ENCODE measurements at places on chromosomes 2 and 18. TPM values are rescaled to one million over a fixed set of nuclear protein-coding genes. Genes with fewer than 3 reads are reported as not detected.

DNA sequence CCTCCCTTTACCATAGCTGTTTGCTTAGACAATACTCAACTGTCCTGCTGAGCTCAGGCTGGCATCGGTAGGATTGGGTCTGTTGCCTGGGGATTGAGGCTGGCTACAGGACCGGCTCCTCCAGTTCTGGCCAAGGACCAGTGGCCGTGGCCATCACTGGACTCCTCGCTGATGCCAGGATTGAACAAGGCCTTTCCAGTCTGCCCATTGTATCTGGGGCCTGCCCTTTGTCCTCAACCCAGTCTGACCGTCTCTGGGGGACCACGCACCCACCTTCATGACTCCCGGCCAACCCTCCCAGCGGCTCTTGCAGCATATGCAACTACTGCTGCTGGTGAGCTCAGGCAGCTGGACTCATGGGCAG lies 28.7 kb downstream of the SH2D6 start:
- peaks cover 9% of the 10 kb centered on the region for H3K4me1 ChIP-seq
- H3K27me3 ChIP-seq = no peaks in the 10 kb centered on the region
- H3K36me3 ChIP-seq = peaks cover 4% of the 10 kb centered on the region
- no peak overlapping the region for H3K27ac ChIP-seq
- DNase-seq = no peak

DNA sequence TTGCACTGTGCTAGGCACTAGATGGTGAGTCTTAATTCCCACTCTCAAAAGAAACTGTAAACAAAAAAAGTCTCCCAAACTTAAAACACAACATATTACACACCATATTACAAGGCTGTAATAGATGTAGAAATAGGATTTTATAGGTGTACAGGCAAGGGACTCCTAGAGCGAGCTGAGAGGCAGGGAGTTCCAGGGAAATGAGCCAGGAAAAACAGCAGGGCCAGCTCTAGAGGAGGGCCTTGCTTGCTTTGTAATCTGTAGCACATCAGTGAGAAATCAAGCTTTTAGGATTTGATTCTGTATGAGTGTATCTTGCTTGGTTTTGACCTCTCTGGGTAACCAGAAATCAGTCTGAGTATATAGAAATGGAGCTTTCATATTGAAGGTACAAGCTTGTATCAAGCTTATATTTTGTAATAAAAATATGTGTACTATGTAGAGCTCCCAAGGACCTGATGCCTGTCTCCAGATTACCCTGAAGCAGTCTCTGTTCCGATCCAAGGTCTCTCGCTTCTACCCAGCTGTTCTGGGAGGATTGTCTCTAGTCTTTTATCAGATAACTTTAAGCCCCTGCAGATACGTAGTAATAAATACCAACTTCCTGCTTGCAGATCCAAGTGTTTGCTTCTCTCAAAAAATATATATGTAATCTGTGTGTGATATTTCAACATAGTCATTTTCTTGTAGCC lies 73.0 kb downstream of the MYO1B start:
- H3K27ac ChIP-seq = no peak overlapping the region
- peaks cover 14% of the 10 kb centered on the region for H3K4me1 ChIP-seq
- H3K27me3 ChIP-seq = peaks cover 30% of the 10 kb centered on the region
- no peaks in the 10 kb centered on the region for H3K36me3 ChIP-seq
- H3K4me3 ChIP-seq = no peak overlapping the region
- no peak for DNase-seq

DNA sequence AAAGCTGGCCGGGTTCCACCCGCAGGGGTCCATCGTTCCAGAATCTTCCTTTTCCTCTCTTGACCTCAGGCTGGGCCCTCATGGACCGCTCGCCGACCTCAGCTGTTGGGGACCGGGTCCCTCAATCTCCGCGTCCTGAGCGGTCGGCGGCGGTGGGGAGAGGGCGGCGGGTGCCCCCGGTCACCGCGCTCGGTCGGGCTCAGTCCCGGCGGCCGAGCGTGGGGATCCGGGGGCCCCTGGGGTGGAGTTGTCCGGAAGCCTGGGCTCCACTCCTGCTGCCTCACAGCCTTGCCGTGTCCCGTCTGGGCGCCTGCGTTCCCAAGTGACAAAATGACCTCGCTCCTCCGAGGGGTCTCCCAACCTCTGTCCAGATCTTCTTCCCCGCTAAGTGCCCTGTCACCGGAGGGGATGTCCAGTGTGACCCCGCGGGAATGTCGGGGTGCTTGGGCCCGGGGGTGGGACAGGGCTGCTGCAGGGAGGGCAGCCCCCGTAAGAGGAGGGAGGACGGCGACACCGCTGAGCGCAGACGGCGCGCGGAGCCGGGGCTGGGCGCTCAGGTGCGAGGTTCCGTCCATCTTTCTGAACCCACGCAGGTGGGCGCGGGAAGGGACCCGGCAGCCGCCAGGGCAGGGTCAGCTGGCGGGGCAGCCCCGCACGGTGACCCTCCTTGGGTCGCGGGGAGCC lies 16.0 kb upstream of the E2F6 start:
- DNase-seq = no peak
- peaks cover 65% of the 10 kb centered on the region for H3K27me3 ChIP-seq
- H3K4me1 ChIP-seq = peaks cover 8% of the 10 kb centered on the region
- no peak overlapping the region for H3K27ac ChIP-seq
- H3K4me3 ChIP-seq = no peak overlapping the region

SDC1 gene
- total RNA-seq = not detected

FAM124B gene
- total RNA-seq = 3.3 TPM

All from T-helper 17 cell (primary cell).